Stimulated activated CD4-positive, alpha-beta T cell treated with anti-CD3 and anti-CD28 coated beads, Interleukin-1b, Interleukin-23, amount 100 ng/mL, for 24 hours (primary cell): ENCODE measurements at places on chromosomes 2 and 18.

DNA sequence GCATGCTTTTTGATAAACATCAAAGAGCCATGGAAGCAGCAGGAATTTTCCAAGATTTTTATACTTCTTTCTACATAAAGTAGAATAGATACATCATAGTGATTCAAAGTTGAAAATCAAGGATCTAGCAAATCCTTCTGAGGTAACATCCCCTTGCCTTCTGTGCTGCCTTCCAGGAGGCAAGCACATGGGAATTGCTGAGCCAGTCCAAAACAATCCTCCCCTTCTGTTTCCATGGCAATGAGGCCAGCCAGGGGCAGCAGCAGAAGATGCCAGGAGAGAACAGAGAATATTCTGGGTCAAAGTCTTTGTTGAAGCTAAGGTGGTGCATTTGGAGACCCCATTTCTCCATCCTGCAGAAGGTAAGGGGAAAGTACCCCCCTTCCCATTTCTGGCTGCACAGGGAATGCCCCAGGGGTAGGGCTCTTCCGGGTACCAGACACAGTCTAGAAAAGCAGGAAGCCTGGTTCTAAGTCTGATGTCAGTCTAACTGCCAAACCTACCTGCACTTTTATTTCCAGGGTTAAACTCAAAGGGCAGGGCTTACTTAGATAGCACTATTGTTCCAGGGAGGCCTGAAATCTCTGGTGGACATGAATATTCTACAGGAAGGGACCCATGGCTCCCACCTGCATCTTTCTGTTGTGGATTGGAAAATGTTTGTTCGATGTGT is 22.1 kb downstream of the CENPA start:
- no peak for DNase-seq

DNA sequence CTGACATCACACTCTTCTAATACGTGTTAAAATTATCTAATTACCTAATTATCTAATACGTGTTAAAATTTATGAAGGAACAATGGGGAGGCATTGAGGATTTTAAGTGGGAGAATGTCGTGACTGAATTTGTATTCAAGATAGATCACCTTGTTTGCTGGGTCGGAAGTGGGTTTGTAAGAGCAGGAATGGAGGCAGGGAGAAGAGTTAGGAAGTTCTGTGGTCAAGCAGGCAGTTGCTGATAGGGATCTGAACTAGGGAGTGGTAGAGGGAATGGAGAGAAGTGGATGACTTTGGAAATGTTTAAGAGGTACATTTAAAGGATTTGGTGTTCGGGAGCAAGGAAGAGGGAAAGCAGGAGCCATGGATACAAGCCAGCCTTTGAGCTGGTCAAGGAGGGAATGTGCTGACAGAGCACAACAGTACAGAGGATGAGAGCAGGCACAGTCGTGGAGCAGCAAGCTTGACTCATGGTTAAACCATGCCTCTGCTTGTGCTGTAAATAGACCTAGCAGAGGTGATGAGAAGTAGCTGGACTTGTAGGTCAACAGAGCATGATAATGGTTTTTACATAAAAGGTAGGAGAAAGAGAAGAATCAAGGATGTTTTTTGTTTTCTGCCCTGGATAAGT is 16.2 kb downstream of the IL18RAP start:
- no peak for DNase-seq

DNA sequence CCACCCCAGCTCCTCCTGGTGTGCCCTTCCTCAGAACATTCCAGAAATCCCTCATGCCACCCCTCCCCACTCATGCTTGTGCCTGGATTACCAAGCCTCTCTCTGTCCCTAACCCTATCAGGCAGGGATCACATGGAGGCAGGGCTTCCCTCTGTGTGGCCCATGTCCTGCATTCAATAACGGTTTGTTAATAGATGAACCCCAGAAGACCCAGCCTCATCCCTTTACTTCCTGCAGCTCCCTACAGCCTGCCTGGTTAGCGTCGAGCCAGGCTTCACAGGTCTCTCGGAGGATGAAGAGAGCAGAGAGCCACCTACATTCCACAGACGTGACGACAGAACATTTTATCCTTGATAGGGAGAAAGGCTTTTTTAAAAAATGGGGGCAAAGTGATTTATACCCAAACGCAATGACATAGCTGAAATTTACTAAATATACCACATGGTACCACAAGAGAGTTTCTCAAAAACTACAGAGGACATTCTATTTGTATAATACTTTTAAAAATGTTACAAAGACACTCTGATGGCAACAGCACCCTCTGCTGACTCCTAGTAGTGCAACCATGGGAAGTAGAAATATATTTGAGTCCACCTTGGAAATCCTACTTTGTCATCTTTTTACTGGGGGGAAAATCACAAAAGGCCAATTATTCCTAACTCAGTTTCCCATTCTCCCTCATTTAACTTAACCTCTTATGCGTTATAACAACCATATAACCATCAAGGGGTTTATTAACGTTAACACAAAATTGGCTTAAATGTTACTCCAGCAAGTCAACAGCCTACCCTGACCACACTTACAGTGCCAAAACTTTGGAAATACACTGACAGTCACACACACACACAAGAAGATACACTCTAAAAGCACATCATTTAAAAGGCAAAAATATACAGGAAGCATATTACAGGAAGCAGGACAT is 30.7 kb downstream of the FBXO15 start:
- DNase-seq = no peak

DNA sequence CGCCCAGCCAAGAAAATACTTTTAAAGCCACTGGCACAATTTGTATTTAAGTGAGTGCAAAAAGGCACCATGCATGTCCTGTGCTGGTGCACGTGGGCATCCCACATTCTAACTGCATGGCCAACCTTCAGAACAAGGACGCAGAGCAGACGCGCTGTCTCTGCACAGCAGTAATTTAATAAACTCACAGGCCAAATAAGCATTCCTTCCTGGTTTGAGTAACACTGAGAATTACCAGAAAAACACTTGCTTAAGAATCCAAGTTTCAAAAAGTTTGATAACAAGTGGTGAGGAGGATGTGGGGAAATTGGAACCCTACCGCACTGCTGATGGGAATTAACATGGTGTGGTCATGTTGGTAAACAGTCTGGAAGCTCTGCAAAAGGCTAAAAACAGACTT is 38.7 kb downstream of the RPL31 start:
- DNase-seq = no peak

- no peak for DNase-seq
Observed at GRCh38 chr2:144931480-144931879, 411.6 kb upstream of the ZEB2 start.

DNA sequence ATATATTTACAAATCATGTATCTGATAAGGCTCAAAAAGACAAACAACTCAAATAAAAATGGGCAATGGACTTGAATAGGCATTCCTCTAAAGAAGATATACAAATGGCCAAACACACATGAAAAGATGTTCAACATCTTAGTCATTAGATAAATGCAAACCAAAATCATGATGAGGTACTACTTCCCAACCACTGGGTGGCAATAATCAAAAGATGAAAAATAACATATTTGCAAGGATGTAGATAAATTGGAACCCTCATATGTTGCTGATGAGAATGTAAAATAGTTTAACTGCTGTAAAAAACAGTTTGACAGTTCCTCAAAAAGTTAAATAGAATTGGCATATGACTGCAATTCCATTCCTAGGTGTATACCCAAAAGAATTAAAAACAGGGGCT is 132.3 kb downstream of the TTC32 start:
- DNase-seq = no peak

DNA sequence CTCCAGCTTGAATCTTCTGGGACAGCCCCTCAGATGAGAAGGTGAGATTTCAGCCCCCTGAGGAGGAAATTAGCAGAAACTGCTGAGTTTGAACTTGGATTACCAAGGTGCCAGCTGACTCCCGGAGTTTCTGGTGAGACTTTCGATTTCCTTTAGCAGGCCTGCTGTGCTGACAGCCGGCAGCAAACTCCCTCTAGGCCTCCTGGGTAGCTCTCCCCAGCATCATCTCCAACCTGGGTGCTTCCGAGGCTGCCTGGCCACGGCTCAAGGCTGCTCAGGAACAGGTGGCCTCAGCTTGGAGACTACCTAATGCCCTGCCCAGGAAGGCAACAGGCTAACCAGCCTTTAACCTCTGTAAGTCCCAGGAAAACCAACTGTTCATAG is 16.5 kb downstream of the SDC1 start:
- no peak for DNase-seq

GRCh38 chr2:133734716-133735495 is 166.6 kb upstream of the NCKAP5 start:
- no peak for DNase-seq

- DNase-seq = no peak
Observed at GRCh38 chr2:202808754-202809153, 62.8 kb downstream of the ICA1L start.

GRCh38 chr2:211766689-211767088 is 771.9 kb downstream of the ERBB4 start:
- no peak for DNase-seq

DNA sequence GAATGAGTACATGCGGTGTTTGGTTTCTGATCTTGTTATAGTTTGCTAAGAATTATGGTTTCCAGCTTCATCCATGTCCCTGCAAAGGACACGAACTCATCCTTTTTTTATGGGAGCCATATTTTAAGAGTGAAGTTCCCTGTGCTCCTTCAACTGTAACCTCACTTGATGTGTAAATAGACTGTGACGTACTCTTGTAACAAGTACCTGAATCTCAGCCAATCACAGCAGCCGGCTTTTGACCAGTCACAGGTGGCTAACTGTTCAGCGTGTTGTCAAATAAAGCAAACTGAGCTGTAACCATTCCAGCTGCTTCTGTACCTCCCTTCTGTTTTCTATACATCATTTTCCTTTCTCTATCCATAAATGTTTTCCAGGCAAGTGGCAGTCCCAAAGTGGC is 774.3 kb upstream of the HS6ST1 start:
- DNase-seq = no peak

- DNase-seq = no peak
Observed at GRCh38 chr2:69833752-69834151, 4.3 kb downstream of the GMCL1 start.

- no peak for DNase-seq
Observed at GRCh38 chr2:154688373-154688772, 10.1 kb upstream of the KCNJ3 start.

GRCh38 chr2:188293601-188294351 is 2.1 kb downstream of the GULP1 start:
- DNase-seq = no peak

- DNase-seq = no peak
Observed at GRCh38 chr18:69980982-69981804, 33.5 kb upstream of the CD226 start.

DNA sequence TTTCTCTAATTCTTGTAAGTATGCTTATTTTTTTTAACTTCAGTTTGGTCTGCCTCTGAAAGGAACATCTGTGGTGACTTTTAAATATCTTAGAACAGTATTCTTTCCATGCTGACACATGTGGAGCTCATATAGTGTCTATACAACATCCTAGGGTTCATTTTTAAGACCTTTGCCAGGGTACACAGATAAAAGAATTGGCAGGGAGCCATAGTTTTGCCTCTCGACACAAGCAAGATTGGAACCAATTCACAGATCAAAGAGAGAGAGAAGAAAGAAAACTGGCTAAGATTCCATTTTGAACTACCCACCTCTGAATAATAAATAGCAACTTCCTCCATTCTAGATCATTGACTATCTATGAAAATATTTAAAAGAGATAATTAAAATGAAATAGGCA is 142.7 kb upstream of the ST6GAL2 start:
- DNase-seq = no peak

- DNase-seq = no peak
Observed at GRCh38 chr2:167420211-167420610, 531.9 kb downstream of the XIRP2 start.

DNA sequence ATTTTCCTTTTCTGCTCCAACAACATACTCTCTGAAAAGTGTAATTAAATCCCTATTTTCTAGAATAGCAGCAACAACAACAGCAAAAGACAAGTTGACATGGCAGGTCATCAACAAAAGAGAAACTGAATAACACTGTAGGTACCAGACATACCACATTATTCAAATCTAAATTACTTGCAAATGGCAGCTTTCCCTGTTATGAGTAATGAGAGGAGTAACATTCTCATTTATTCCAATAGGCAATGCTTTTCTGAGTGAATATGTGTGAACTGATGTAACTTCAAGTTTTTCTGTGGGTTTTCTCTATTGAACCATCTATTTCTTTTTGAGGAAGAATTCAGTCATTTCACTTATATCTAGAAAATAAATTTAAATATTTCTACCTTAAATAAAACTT is 501.5 kb downstream of the TRIB2 start:
- DNase-seq = no peak

- DNase-seq = no peak
Observed at GRCh38 chr2:8983571-8983970, 19.9 kb downstream of the MBOAT2 start.

DNA sequence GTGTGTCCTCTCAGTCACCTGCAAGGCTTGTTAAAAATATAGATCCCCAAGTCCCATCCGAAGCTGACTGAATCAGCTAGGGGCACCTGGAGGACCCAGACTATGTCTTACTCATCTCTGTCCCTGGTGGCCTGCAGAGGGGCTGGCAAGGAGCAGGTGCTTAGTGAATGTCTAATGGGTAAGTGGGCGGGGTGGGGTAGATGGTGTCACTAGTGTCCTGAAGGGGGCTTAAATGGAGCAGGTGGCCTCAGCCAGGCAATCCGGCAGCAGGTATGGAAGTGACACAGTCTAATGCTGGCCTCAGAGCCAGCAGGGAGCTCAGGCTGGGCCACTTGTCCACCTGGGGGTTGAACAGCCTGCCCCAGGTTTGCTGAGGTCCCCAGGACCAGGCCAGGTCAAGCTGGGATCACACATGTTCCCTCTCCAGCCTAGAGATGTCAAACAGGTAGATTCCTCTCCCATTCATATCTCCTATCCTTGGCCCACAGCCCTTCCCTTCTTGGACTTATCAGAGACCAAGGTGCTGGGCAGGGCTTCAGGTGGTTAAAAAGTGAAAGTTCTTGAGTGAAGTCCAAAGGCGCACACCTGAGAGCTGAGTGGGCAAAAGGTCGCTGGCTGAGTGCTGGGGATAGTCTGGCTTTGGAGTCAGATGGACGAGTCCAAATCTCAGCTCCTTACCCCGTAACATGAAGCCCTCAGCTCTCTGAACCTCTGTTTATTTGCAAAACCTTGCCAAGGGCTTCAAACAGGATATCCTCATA is 1.7 kb downstream of the STEAP3 start:
- no peak for DNase-seq

DNA sequence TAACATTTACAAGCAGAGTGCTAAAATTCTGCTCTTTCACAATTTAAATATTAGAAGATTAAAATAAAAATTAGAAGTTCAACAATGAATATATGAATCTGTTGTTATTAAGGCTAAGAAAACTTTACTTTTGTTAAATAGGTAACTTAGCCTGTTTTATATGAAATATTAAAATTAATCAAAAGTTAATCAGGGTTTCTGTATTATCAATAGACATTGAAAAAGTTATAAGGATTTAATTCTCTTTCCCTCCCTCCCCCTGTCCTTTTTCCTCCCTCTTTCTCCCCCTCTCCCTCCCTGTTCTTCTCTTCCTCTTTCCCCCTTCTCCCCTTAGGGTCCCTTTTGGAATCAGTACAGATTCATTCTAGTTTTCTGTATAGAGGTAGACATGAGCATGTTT is 12.1 kb downstream of the BBS5 start:
- DNase-seq = no peak

- DNase-seq = no peak
Observed at GRCh38 chr2:11996618-11997017, 250.2 kb downstream of the LPIN1 start.
